ENCODE measurements at places on chromosomes 5 and 9. TPM values are rescaled to one million over a fixed set of nuclear protein-coding genes. Genes with fewer than 3 reads are reported as not detected.

The RLN2 gene
- not detected for total RNA-seq

The UBAP2 gene
- 22.9 TPM for total RNA-seq

The ANKRD34B gene
- total RNA-seq = not detected

The PCDHB12 gene
- 1.1 TPM for total RNA-seq

The KCNIP1 gene
- total RNA-seq = 1.5 TPM

The CCDC183 gene
- total RNA-seq = 17.7 TPM

Measured in hepatocyte (in vitro differentiated cells).